Posterior cingulate gyrus (tissue), 11 donors: ENCODE measurements at places on chromosomes 11 and 22.
A peak's percentile ranks its signal among the peaks of the same experiment; 100 is the strongest.

- no peak for DNase-seq
Observed at GRCh38 chr11:12126344-12127019, 16.1 kb downstream of the MICAL2 start.

DNA sequence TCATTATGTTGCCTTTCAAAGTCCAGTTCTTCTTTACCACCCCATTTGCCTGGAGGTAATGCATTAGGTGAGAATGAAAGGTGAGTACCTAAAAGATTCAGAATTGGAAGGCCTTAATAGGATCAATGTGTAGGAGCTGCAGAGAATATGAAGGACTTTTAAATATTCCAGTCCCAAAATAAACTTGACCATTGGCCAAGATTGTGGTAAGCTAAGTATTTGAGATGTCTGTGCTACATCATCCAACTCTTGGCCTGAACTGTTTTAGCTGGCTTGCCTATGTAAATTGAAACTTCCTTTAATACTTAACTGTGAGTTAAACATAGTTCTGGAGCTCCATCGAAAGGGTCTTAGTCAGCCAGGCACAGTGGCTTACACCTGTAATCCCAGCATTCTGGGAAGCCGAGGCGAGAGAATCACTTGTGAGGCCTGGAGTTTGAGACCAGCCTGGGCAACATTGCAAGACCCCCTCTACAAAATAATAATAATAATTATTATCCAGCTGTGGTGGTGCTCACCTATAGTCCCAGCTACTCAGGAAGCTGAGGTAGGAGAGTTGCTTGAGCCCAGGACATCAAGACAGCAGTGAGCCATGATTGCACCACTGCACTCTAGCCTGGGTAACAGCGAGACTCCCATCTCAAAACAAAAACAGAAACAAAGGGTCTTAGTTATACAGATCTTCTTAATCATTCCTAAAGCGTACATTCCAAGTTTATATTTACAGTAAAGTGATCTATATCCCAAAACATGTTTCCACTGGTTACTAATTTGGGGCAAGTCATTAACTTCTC is 29.8 kb downstream of the MTMR3 start:
- DNase-seq: no peak

- no peak for DNase-seq
Observed at GRCh38 chr11:70895366-70895670, 357.1 kb downstream of the SHANK2 start.

GRCh38 chr11:115548878-115549528 is 44.8 kb upstream of the CADM1 start:
- no peak for DNase-seq

DNA sequence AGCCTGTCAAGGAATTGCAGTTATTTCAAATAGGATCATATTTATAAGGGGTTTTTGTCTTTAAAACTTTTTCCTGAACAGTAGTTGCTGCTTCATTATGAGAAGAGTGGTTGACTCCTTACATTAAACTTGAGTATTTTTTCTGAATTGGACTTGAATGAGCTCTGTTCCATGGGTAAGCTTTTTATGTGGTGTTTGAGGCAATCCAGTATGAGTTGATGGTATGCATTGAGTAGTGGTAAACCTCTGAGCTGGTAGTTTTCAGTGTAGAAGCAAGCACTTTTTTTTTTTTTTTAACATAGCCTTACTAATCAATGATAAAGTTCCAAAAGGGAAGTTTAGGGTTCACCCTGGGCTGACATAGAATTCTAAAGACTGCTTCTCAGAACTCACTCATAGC is 3.4 kb downstream of the KMT2A start:
- no peak for DNase-seq

DNA sequence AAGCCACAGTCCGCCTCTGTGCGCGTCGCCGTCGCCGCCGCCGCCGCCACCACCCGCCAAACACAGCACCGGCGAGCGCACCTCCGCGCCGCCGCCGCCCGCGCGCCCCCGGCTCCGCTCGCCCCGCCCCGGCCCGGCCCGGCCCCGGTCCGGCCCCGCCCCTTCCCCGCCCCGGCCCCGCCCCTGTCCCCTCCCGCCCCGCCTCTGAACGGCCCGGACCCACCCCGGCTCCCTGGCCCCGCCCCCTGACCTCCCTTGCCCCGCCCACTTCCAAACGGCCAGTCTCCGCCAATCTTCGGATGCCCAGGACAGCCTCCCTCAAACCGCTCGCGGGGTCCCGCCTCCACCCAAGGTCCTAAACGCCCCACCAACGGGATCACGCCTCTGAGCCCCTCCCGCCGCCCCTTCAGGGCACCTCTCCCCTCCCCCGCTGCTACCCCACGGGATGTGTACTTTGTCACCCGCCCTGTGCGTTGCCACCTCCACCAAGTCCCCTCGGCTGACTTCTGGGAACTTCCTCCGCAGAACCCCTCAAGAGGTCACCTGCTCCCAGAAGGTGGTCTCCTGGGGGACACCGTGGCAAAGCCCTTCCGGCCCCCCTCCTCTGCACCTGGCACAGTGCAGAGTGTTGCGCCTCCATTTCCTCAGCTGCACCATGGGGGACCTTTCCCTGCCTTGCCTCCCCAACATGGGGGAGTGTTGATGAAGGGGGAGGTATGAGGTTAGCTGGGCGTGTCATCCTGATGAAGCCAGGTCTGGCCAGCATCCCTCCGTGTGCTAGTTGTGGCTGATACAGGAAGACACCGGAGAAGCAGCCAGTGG is at the start of gene KIAA0930:
Gene KIAA0930, minus strand, starts transcription at position 85 of the 822 bp plus-strand sequence. CDS start 191 bp downstream, outside the sequence.
- DNase-seq: peak; percentile 55

- no peak for DNase-seq
Observed at GRCh38 chr22:28647216-28647615, 32.4 kb downstream of the TTC28 start.

DNA sequence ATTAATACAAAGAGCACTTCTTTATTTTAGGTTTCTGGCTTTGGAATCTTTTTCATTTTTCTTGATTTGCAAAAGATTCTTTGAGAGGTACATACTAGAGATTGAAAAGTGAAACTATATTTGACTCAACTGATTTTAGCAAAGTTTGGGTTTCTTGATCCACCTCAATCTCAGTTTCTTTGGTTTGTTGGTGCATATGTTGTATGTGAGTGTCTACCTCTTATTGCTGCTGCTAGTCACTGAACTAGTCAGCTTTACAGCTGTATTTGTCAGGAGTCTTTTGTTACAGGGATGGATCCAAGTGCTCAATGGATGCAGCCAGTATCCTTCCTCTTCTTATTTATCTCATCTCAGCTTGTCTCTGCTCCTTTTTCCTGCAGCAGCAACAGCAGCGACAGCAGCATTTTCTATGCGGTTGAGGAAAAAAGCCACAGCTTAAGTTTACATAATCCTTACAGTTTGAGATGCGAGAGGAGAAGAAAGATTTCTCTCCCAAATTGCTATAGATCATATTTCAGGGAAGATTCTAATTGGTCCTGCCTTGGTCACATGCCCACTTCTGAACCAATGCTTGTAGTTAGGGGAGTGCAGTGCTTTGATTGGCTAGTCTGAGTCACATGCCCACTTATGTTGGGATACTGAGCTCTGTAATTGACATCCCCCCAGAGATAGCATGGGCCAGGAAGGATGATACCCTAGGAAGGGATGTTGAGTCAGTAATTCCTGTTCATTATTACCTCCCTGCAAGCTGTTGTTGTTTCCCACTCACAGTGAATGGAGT is 10.0 kb upstream of the ZNRF3 start:
- no peak for DNase-seq

DNA sequence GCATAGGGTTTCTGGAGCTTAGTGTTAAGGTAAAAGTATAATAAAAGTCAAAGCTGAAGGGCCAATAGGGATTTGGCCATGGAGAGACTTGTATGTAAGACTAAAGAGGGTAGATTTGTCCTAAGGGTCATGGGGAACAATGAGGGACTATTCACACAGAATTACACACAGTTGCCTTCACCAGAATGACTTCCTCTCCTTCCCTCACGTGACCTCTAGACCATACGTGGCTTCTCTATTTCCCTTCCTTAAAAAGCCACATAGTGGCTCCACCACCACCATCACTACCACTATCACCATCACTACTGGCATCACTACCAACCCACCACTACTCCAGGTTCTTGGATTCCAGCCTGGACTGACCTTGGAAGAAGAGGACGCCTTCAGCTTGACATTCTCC is 2.8 kb downstream of the HPX start:
- no peak for DNase-seq

DNA sequence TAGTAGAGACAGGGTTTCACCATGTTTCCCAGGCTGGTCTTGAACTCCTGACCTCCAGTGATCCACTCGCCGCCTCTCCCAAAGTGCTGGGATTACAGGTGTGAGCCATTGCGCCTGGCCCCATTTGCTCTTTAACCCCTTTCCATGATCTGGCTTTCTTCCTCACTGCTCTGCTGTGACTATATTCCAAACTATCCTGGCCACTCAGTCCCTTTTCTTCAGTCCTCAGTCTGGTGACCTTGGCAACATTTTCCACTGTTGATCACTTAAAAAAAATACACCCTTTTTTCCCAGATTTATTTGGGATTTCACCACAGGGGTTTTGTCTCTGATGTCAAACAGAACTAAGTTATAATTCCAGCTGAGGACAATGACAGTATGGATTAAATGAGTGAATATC is 24.5 kb downstream of the MMP20 start:
- DNase-seq: no peak

DNA sequence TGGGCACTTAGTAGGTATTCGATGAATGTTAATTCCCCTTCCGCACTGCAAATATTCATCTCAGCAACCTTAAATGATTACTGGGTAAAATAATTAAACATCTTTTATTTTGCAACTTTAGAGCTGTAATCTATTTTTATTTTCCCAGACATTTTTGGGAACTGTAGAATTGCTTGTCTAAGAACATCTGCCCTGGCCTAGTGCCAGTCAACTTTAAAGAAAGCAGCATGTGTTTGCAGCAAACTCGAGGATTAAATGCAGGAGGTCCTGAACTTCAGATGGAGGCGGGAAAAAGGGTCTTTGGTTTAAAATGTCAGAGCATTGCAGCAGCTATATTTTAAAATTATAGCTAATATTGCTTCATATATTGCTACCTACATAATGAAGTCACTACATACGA is 190.0 kb downstream of the PGR start:
- no peak for DNase-seq

DNA sequence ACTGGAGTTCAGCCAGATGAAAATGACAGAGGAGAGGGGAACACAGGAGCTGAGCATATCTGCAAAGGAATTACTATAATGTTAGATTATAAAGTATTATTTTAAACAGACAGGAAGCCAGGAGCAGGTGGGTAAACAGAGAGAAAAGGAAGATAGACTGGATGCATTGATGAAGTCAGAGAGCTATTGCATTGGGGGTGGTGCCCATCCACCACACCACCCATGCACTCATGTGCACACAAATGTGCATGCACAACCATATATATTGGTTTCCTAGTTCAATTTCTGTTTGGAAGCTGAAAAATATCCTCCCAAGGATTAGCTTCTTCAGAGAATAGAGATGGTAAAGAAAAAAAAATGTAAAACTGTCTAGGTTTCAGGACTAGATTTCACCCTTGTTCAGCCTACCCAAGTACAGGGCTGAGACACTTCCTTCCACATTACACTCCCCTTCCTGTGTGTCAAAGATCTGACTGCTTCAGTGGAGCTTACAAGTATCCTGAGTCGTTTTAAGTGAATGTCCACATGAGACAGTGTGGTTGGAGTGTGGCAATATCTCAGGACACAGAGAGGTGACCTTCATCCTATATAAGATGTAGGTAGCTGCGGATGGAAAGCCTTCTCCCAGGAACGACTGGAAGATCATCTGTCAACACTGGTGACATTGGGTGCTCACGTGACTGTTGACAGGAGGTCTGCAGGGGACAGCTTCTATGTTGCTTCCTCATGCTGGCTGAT is 12.2 kb upstream of the SMPD1 start:
- no peak for DNase-seq

GRCh38 chr11:48063424-48063978 is 83.1 kb downstream of the PTPRJ start:
- DNase-seq: no peak

- no peak for DNase-seq
Observed at GRCh38 chr11:16749666-16750065, 11.2 kb downstream of the C11orf58 start.

- DNase-seq: no peak
Observed at GRCh38 chr11:46649180-46649738, 31.9 kb downstream of the ATG13 start.

DNA sequence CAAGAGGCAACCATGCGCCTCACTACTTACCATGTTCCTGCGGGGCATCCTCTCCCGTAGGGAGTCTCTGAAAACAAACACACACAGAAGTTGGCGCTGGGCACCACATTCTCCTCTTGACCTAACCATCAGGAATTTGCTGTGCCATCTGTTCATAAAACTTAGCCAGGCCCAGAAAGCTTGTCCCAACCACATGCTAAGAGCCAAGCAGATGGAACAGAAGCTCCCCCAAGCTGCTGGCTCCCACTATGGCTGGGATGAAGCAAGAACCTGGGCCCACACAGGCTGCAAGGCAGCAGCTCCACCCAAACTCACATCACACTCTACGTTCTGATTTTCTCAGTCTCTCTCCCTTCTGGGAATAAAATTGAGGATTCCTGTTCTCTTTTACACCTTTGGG is 17.4 kb downstream of the HPS4 start:
- no peak for DNase-seq

GRCh38 chr11:100354736-100355135 is 332.4 kb upstream of the ARHGAP42 start:
- DNase-seq: no peak

- no peak for DNase-seq
Observed at GRCh38 chr11:77438487-77438886, 35.4 kb downstream of the PAK1 start.

DNA sequence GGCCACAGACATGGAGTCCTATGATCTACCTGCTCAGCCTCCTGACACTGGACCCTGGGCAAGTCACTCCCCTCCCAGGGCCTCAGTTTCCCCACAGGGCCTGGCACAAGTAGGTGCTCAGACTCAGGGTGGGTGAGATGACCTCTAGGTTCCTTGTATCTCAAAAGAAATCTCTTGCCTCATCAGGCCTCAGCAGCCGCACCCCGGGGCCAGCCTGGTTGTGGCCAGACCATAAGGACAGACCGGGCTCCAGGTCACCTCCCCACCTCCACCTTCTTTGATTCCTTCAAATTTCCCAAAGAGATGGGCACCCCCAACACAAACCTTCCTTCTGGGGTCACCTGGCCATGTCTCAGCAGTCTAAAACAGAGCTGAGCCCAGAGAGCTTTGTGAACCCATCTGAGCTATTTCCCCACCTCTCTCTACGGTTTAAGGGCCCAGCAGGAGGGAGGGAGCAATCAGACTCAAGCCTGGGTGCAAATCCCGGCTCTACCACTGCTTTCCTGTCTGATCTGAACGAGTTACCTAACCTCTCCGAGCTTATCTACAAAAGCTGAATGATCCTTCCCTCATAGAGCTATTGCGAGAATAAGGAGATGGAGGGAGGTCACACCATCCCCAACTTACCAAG is 2.5 kb upstream of the APOL4 start:
- DNase-seq: no peak

DNA sequence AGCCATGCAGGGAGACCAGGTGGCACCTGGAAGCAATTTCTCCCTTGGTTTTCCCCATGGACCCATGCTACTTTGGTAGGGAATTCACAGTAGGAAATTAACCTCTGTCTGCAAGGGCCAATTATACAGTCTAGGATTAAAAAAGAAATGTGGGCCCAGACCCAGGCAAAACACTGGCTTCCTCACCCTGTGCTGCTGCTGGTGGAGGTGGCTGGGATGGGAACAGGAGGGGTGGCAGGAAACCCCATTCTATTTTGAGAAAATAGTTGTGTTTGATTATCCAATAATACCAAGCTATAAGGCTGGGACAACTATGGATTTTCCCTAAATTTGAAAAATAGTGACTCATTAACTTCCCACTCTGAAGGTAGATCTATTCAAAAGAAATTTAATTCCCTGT is 417.0 kb upstream of the NARS2 start:
- DNase-seq: no peak

- DNase-seq: no peak
Observed at GRCh38 chr11:94185416-94186084, 56.9 kb downstream of the PANX1 start.
